Activated effector memory CD4-positive, alpha-beta T cell treated with anti-CD3 and anti-CD28 coated beads, Interleukin-2, amount 50 U/mL, for 16 hours (primary cell): ENCODE measurements at places on chromosomes 6 and 20.
A peak's percentile ranks its signal among the peaks of the same experiment; 100 is the strongest.

GRCh38 chr6:130494729-130495128, 128.9 kb downstream of the TMEM200A start:
- DNase-seq: no peak

DNA sequence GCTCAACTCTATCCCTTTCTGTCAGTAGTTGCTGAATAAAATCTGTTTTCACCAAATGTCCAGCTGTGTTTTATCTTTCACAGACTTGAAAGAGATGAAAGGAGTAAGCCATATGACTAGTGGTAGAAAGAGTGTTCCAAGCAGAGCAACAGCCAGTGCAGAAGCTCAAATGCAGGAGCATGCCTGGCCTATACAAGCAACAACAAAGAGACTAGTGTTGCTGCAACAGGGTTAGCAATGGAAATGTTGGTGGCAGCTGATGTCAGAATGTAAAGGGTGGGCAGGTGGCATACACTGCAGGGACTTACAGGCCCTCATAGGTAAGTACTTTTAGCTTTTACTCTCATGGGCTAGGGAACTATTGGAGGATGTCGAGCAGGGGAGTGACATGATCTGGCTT, 5.2 kb upstream of the HINT3 start:
- DNase-seq: no peak

GRCh38 chr20:37343212-37343993, 2.5 kb upstream of the SRC start:
- peak; percentile 42 for DNase-seq

DNA sequence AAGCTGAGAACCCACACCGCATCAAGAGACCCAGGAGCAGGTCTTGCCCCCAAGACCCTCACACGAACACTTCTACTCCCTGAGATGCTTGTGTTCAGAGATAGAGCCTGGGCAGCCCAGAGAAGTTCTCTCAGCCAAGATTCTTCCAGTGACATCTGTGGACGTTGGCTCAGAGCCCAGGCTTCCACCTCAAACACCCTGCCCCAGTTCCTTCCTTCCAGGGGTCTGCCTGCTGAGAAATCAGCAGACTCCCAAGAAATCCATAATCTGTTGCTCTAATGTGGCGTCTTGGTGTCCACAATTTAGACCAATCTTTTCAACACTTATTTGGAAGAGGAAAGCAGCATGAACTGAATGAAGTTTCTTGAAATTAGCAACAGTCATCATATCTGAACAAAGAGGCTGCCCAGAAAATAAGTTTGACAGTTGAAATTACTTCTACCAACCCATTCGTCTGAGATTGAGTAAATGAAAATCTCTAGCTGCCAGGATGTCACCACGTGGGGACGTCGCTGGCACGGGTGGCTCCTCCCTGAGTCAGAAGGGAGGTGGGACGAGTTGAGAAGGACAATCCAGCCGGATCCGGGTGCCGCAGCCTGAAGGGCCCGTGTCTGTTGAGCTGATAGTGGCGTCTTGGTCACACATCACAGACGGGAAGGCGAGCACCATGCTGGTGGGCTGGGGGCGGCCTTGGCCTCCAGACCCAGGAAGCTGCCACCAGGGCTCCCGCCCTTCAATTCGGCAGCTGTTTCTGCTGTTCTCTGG, 400.9 kb downstream of the TAF4 start:
- no peak for DNase-seq

GRCh38 chr20:62412194-62413024, 5.3 kb upstream of the CABLES2 start:
- no peak for DNase-seq

- no peak for DNase-seq
Measured at GRCh38 chr6:155117256-155117655, 122.1 kb downstream of the TIAM2 start.

DNA sequence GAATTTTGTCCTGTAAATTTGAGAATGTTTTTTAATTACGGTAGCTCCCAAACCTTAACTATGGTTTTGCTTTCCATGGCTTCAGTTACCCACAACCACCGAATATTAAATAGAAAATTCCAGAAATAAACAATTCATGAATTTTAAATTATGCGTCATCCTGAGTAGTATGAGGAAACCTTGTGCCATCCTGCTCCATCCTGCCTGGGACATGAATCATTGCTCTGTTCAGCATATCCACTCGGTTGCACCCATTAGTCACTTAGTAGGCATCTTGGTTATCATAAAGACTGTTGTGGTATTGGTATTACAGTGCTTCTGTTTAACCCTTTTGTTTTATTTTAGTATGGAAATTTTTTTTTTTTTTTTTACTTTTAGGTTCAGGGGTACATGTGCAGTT, 39.7 kb downstream of the KCNS1 start:
- no peak for DNase-seq

DNA sequence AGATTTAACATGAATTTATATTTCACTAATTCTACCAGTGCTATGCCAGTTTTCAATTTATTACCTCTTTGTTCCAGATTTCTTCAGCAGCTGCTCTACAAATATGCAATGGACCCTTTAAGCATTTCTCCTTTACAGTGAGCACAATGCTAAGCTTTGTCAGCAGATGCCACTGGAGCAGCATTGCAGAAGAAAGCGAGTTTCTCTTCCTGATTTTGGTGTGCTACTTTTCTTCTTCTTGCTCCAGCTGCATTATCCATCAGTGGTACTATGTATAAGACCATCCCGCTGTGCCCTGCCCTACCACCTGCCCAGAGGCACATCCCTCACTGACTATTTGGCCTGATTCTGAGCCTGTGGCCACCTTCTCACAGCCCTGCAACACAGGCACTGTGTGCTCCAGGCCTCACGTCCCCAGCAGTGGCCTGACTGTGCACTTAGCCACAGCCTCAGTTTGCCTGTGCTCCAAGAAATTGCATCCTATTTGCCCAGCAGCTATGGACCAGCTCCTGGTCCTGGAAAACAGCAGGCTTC, 84.1 kb downstream of the TNFAIP3 start:
- no peak for DNase-seq

DNA sequence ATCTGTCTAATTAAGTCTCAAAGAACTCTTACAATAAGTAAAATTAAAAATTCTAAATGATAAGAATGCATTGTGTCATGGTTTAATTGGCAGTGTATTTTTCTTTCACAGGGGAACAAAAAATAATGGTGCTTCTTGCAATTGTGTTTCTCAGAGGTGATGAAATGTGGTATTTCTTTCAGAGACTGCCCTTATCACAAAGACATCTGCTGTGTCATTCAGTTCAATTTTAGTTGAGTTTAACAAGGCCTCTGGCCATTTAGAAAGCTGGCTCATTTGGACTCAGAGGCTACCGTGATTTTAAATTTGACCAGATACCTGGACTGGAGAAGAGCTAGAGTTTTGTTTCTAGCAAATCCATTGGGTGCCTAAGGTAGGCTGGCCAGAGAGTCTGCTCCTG, 23.6 kb upstream of the ZNF831 start:
- DNase-seq: peak; percentile 33

DNA sequence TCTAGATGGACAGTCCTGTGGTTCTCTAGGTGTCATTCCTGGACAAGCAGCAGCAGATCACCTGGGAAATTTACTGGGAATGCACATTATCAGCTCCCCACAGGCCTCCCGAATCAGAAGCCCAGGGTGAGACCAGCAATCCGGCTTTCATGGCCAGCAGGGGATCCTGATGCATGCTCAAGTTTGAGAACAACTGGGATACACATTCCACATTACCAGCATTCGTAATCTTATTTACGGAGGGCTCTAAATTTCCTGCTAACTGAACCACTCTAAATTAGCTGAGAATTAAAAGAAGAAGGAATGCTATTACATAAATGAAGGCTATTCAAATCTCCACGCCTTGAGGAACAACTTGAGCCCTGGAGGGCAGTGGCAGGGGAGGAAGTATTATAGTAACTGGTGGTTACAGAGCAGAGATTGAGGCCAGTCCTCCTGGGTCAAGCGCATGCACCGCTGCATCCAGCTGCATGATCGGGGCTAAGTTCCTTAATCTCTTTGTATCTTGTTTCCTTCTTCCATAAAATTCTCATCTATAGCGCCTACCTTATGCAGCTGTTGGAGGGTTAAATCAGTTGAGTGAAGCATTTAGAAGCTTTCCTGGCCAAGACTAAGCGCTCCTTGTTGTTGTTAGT, 403.7 kb downstream of the CDH26 start:
- DNase-seq: no peak

- DNase-seq: no peak
Measured at GRCh38 chr6:24113891-24114290, 12.1 kb upstream of the NRSN1 start.

GRCh38 chr6:101000341-101000740, 119.2 kb upstream of the ASCC3 start:
- DNase-seq: no peak

- DNase-seq: no peak
Measured at GRCh38 chr6:17061097-17061496, 40.8 kb upstream of the STMND1 start.

- no peak for DNase-seq
Measured at GRCh38 chr6:11341867-11342266, 109.4 kb upstream of the NEDD9 start.

- no peak for DNase-seq
Measured at GRCh38 chr6:170365121-170365520, 58.6 kb downstream of the FAM120B start.

DNA sequence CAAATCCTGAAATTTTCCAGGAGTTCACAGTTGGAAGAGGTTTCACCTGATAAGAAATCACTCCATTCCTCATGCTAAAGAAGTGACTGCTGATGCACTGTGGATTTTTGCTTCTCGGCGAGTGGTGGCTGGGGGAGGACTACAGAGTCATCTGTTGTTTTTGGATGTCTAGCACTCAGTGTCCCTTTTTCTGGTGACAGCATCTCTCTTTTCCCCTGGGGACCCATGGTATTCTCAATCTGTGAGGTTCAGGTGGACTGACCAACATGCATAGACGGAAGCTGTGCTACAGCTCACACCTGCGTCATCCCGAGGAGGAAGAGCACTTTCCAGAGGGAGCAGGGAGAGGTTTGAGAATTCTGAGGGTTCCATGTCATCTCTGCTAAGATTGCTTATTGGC, 42.7 kb upstream of the ZNF831 start:
- no peak for DNase-seq

DNA sequence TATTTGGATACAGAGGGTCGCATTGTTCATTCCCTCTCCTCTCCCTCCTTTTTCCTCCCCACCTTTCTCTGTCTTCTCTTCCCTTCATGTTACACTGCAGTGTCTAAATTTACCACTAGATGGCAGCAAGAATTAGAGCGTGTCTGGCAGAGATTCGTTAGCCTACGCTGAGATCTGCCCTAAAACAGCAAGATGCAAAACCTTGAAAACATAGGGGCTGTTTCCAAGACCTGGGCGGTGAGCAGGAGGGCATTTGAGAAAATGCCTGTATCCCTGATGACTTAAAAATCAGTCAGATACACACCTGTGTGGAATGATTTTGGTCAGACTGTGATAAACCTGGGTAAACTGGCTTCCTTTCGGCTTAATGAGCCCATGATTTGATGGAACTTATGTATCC, 101.5 kb upstream of the ISM1 start:
- DNase-seq: no peak

DNA sequence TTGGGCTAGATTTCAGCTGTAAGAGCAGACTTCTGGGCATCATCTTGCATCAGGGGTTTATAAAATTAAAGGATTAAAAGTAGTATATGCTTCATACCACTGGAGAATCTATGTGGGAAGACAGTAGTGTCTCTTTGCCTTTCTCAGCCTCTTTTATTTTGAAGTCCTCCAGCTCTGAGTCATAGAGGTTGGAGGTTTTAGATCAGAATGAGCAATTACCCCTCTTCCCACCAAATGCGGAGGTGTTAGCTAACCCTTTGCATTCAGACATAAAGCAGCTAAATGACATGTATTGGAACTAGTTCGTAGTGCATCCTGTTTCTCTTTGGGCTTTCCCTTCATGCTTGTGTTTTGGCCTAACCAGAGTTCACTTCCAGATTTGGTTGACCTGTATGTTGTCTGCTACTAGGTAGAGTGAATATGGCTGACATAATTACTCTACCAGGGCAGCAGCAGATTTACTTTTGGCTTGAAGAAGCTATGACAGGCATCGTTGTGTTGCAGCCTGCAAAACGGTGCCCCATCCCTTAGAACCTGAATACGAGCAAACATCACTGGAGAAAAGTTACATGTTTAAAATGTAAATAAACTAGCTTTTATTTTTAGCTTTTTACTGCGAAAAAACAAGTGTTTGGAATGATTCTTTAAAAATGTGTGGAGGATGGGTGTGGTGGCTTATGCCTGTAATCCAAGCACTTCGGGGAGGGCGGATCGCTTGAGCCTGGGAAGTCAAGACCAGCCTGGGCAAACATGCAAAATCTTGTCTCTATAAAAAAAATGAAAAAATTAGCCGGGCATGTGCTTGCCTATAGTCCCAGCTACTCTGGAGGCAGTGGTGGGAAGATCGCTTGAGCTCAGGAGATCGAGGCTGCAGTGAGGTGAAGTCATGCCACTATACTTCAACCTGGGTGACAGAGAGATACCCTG, 82.2 kb downstream of the MYO6 start:
- no peak for DNase-seq

DNA sequence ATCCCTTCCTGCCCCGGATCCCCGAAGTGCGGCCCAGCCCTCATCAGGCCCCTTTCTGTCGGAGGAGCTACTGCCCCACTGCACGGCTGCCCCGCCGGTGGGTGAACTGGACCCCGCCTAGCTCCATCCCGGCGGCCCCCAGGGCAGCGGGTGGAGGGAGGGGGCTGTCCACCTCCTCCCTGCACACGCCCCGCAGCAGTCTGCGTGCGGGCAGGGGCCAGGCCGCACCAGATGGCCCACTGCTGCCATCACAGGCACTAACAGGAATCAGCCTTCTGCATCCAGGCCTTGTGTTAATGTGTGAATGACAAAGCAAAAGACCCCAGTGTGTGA, 54.9 kb upstream of the UNC93A start:
- no peak for DNase-seq

DNA sequence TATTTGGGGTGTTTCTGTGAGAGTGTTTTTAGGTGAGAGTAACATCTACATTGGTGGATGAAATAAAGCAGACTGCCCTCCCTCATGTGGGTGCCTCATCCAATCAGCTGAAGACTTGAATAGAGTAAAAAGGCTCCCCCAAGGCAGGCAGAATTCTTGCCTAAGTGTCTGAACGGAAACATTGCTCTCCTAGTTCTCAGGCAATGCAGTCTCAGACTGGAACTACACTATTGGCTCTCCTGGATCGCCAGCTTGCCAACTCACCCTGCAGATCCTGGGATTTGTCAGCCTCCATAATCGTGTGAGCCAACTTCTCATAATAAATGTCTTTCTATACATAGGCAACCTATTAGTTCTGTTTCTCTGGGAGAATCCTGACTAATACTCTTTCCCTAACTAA, 5.5 kb upstream of the TMEM170B start:
- no peak for DNase-seq

DNA sequence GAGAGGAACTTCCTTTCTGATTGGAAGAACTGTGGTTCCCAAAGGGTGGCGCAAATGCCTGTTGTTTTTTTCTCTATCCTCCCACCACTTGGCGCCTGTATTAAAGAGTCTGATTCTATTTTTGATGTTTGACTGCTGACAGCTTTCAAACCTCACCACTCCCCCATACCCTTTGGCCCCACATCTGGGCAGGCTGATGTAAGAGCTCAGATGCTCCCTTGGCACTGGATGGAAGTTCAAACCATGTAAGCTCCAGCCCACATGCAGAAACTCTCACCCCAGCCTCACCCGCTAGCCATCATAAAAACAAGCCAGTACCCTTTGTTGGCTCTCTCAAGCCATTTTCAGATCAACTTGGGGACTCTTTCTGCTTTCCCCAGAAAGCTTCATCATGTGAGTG, 20.0 kb upstream of the TMEM14A start:
- no peak for DNase-seq
